HS-27A (cell line): ENCODE measurements at places on chromosomes 7 and 10.

GRCh38 chr7:47294556-47295222, 287.2 kb downstream of the TNS3 start:
- no peak for DNase-seq

DNA sequence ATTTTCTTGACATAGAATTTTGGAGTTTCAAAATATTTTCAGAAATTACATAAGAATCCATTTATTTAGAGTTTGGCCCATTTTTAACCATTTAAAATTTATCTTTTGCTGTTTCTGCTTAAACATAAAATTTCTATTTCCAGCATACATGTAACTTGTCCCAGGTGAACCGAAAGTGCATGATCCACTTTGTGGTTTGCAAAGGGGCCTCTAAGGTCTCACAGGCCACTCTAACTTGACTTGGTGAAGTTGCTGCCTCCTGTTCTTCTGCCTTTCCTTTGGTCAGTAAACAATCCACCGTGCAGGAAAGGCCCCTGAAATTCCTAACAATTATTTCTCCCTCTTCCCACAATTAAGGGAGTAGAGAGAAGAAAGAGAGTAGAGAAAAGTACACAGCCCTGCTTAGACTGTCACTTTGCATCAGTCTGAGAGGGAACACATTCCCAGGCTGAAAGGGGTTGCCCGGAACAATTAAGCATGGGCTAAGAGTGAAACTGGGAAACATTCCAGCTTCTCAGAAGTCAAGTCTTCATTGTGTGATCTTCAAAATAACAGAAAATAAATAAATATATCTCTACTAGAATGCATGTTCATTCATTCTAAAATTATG, 79.5 kb upstream of the SEMA3A start:
- DNase-seq: no peak

DNA sequence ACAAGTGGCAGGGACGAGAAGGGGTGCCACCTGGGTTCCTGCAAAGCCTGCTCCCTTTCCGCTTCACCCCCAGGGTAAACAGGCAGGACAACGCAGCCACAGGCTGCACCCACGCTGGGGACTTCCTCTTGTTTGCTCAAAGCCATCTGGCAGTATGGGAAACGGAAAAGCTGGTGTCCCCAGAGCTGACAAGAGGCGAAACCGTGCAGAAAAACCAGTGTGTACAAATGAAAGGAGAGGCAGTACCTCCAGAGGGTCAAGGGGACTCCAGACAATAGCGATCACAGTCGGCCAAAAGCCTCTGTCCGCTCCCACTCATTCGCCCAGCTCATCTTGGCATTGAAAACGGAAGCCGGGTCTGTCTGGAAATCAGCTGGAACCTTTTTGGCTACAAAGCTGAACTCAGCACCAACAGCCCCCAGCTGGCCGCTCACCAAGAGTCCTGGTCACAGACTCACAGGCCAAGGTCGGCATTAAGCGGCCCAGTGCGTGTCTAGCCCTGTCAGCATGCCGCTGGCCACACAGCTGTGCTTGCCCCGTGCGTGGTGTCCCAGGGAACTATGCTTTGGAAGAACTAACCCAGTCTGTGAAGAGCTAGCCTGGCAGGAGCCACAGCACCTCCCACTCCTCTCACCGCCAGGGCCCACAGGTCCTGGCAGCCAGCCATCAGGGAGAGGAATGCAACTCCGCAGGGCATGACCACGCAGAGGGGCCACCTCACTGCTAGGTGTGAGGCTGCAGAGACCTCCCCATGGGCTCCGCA, 10.4 kb downstream of the TNS3 start:
- no peak for DNase-seq

GRCh38 chr7:158075633-158076001, 512.0 kb downstream of the PTPRN2 start:
- no peak for DNase-seq

- DNase-seq: no peak
Measured at GRCh38 chr10:66924674-66925345, 1.0 kb upstream of the LRRTM3 start.

DNA sequence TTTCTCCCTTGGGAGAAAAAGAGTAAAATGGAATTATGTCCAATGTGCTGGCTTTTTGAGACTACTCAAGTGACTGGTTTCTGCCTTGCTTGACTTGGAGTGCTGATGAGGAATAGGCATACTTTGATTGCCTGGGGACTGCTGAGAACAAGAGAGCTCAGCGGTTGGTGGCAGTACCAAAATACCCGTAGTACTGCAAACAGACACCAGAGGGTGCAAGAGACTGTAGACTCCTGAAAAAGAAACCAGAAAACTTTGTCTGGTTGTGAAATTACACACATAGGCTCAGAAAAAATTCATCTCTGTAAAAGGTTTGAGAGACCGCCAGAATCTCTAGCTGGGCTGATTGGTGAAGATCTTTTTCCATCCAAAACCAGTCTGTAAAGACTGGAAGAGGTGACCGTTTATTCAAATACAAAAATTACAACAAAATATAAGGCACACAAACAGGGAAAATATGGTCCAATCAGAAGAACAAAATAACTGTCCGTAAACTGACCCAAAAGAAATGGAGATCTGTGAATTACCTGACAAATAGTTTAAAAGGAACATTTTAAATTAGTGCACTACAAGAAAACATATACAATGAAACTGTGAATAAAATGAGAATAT, 18.5 kb downstream of the BICC1 start:
- DNase-seq: no peak

- no peak for DNase-seq
Measured at GRCh38 chr7:116588225-116588624, 63.4 kb downstream of the CAV1 start.

GRCh38 chr7:54664235-54665228, 94.5 kb downstream of the SEC61G start:
- DNase-seq: no peak

DNA sequence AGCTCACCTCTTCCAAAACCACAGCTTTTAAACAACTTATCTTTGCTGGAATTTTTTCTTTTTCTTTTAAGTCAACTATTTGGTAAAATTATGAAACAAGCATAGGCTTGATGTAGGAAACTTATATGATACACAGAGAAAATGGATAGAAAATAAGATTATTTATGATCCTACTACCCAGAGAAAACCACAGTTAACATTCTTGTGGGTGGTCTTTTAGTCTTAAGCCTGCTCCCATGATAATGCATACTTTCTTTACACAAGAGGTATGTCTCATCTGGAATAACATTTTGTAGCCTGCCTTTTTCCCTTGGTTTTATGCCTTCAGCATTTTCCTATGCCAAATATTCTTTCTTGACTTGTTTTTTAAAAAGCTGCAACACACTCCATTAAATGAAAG, 21.4 kb downstream of the PLPP4 start:
- DNase-seq: no peak

- DNase-seq: no peak
Measured at GRCh38 chr7:48822138-48822537, 102.2 kb upstream of the CDC14C start.

DNA sequence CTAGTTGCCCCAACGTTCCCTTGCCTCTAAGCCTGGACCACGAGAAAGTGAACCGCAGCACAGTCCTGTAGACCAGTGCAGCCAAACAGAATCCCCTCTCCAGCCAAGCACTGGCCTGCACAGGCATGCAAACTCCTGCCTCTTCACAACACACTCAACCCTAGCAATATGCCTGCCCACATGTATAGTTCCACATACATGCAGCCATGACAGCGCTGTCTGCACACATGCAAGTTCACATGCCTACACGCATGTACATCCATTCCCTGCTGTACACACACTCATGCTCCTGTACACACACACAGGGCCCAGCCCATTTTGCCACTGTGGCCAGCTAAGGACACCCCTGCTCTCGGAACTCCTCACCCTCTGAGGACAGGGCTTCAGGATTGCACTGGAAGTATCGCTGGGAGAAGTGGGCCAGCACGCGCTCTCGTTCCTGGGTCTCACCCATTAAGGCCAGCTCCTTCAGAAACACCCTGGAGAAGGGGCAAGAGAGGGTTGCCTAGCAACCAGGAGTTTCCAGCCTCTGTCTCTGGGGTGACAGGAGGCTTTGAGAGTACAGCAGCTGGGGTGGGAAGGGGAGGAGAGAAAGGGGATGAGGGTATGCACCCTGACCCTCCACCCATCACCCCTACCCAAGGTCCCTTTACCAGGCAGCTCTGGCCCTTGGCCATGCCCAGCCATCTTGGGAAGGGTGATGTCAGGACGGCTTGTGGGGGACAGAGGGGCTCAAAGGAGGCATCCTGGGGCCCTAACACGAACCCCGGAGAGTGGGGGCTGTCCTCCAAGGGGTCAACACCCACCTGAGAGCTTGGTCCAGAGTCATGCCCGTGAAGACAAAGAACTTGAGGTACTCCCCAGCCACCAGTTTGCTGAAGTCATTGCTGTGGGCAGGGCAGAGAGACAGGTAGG, 7.0 kb downstream of the PSD start:
- no peak for DNase-seq

GRCh38 chr10:90526721-90527120, 331.1 kb downstream of the HTR7 start:
- no peak for DNase-seq

DNA sequence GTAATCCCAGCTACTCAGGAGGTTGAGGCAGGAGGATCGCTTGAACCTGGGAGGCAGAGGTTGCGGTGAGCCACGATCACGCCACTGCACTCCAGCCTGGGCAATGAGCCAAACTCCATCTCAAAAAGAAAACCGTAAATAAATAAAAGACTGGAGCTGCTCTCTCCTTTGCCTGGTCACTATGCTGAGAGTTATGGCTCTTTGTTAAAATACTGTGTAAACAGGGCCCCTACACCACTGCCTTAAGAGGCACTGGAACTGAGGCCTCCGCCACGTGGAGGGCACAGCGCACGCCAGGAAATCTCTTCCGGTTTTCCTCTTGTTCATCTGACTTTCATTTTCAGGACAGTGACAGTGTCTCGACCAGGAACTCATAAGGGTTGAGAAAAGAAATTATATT, 123.3 kb downstream of the PAXIP1 start:
- no peak for DNase-seq

GRCh38 chr10:5043716-5044115, 40.1 kb upstream of the AKR1C2 start:
- no peak for DNase-seq

GRCh38 chr7:40595129-40595528, 460.3 kb downstream of the SUGCT start:
- no peak for DNase-seq

- DNase-seq: no peak
Measured at GRCh38 chr10:48798481-48799254, 114.0 kb downstream of the WDFY4 start.

GRCh38 chr7:139355320-139355719, 4.4 kb upstream of the LUC7L2 start:
- DNase-seq: no peak

- peak; percentile 62 for DNase-seq
Measured at GRCh38 chr7:80372415-80372814, 139.4 kb downstream of the GNAT3 start.

DNA sequence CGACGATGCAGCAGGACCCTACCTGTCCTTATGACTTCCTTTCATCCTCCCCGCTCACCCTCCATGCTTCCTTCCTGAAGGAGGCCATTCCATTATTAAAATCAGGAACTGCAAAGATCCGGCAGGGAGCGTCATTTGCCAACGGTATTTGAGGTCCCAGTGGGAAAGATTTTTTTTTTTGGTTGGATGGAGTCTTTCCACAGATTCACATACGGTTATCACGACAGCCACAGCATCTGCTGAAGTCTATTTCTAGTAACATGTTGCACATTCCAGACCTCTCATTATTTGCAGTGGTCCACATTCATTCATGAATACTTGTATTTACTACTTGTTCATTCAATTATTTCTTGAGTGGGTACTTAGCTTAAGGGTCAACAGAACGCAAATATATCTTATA, 94.7 kb upstream of the LYZL2 start:
- DNase-seq: no peak

DNA sequence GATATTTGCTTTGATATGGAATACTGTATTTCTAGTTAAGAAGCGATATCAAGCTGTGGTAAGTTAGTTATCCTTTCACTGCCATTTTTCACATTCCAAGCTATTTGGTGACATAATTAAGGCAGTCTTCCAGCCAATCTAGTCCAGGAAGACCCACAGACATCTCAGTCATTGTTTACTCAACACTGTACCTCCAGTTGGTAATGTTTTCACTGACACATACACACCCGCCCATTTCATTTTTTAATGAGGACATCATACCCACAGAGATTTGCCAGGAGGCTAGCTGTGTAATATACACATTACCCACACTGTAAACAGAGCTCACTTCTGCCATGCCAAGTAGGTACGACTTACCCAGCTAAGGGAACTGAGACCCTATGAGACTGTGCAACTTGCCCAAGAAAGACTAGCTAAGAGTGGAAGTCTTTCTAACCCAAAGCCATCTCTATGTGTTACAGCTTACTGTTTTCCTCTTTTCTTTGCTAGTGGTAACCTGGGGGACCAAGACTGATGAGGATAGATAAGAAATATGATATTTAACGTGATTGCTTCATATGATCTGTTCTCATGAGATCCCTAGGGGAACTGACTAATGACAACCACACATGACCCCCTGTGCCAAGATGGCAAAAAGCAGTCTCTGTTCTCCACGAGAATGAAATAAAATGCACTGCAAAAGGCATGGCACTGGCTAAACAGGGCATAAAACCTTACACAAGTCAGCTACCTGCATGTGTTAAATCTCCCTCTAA, 179.0 kb downstream of the DGKI start:
- peak; percentile 71 for DNase-seq

DNA sequence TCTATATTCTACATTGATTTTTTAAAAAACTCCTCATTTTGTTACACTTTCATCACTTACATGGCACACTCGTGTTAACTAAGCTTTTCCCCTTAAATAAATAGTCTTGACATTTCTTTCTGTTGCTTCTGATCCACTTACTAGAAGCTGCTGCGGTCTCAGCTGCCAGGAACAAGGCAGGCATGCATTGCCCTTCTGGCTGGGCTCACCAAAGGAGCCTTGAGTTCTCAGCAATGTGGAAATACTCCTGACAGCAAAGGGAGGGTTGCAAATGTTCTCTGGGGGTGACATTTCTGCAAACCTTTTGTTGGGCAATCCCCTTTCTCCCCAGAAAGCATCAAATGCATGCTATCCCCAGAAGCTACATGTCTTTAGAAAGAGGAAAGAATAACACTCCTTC, 350.1 kb downstream of the PRPF18 start:
- DNase-seq: no peak

DNA sequence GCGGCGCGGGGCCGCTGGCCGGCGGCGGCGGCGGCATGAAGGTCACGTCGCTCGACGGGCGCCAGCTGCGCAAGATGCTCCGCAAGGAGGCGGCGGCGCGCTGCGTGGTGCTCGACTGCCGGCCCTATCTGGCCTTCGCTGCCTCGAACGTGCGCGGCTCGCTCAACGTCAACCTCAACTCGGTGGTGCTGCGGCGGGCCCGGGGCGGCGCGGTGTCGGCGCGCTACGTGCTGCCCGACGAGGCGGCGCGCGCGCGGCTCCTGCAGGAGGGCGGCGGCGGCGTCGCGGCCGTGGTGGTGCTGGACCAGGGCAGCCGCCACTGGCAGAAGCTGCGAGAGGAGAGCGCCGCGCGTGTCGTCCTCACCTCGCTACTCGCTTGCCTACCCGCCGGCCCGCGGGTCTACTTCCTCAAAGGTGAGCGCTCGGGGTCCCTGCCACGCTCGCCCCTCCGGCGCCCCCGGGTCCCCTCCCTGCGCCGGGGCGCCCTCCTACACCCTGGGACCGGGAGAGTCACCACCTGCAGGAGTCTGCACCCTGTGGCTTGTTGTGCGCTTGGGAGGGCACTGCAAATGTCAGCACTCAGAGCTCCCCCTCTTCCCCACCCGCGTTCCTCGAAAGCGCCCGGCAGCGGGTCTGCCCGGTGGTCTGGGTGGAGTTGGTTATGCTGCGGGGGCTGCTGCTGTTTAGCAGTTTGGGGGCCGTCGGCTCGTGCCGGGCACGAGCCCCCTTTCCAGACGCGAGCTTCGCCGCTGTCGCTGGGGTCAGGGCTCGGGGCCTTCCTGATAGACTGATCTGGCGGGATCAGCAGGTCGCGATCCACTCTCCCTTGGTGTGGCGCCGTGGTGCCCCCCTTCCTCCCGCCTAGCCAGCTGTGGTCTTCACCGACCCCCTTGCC, 627 bp downstream of the DUSP5 start:
- DNase-seq: no peak
